GM18507 (cell line): ENCODE measurements at places on chromosomes 7 and 10.

GRCh38 chr10:13340626-13341376 lies 7.3 kb downstream of the SEPHS1 start:
- DNase-seq, result no peak

DNA sequence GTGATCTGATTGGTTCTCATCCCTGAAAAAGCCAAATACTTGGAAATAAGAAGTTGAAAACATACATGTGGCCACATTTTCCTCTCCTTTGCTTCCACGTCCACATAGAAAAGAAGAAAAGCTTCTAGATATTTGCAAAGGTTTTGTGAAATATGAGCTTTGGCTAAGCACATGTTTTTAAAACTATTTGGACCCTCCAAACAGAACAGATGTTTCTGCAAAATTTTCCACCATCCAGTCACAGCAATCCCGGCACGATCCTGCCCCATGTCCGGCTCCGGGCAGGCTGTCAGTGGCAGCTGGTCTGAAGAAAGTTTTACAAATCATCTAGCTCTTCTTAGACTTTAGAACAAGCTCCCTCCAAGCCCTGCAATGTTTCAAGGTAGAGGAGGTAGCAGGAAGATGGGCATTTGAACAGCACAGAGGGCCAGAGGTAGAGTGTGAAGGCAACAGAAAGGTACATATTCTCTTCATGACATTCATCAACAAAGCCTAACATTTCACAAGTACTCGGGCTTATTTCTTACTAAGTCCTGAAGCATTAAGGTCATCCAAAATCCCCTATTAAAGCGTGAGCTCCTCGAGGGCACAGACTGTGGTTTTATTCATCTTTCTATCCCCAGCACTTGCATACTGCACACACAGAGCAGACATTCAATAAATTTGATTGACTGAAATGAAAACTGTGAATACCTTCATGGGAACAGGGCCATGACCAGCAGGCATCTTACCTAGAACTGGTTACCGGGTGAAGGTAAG lies 110.1 kb downstream of the JAZF1 start:
- DNase-seq, result no peak

DNA sequence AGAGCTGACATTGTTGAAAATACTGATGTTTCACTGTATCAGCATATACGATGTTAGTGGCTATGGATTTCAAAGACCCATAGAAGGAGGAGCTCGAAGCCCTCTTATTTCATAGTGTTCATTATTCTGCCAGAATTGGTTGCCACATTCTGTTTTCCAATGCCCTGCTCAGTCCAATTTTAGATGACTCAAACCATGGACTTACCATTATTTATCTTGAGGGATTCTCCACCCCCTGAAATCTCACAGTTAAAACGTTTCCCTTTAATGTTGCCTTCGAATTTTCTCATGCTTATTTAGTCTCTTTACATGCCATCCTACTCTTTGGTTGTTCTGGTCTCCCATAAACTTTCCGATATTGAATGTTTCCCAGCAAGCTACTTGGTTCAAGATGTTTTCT lies 264.5 kb downstream of the HDAC9 start:
- DNase-seq, result no peak

- no peak for DNase-seq
Measured at GRCh38 chr7:152462995-152463708, 27.3 kb upstream of the KMT2C start.

- DNase-seq, result no peak
Measured at GRCh38 chr7:74199551-74200355, 10.1 kb upstream of the LAT2 start.

DNA sequence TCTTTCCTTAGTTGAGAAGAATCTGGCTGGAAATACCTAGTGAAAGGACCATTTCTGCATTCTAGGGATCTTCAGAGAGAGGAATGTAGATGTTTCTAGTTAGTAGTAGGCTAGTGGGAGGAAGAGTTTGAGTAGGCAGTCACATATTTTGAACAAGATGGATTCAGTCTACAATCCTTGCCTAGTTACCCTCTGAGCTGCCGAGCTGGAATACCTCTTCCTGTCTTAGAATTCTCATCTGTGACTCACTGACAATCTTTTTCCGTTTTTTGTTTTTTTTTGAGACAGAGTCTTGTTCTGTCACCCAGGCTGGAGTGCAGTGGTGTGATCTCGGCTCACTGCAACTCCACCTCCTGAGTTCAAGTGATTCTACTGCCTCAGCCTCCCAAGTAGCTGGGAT lies 30.7 kb upstream of the PLPP4 start:
- no peak for DNase-seq
